ENCODE measurements at places on chromosomes 6 and 20.

DNA sequence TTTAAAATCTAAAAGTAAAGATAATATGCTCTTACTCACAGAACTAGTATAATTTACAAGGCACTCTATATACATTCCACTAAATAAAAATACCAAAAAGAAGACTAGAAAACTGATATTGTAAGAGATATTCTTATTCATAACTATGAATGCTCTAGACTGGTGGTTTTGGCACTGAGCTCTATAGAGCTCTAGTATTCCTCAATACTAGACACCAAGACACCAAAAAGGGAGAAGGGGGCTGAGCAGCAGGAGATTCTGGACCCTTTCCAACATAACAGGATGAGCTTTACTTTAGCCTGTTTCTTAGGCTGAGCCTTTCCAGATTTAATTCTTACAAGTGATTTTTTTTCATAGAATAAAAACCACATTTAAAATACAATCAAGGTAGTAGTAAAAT lies 173.6 kb downstream of the COL21A1 start:
- no peak for DNase-seq

DNA sequence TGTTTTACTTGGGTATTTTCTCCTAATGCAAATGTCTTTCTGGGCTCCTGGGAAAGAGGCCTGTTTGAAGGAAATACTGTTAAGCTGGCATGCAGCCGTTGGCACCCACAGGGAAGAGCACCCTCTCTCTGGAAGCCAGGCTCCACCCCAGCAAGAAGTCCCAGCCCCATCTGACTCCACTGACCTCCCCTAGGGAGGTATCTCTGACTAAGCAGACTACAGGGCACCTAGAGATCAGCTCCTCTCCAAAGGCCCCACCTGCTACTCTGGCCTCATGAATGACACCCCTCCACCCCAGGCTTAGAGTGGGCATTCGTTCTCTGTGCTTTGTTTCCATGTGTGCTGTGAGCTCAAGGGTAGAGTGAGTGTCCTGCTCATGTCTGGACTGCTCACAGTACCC lies 6.4 kb upstream of the MDGA1 start:
- no peak for DNase-seq

- no peak for DNase-seq
Measured at GRCh38 chr20:45153752-45154151, 20.9 kb upstream of the PI3 start.

GRCh38 chr20:35953387-35954199 lies 709 bp downstream of the SCAND1 start:
- DNase-seq = peak; percentile 50

DNA sequence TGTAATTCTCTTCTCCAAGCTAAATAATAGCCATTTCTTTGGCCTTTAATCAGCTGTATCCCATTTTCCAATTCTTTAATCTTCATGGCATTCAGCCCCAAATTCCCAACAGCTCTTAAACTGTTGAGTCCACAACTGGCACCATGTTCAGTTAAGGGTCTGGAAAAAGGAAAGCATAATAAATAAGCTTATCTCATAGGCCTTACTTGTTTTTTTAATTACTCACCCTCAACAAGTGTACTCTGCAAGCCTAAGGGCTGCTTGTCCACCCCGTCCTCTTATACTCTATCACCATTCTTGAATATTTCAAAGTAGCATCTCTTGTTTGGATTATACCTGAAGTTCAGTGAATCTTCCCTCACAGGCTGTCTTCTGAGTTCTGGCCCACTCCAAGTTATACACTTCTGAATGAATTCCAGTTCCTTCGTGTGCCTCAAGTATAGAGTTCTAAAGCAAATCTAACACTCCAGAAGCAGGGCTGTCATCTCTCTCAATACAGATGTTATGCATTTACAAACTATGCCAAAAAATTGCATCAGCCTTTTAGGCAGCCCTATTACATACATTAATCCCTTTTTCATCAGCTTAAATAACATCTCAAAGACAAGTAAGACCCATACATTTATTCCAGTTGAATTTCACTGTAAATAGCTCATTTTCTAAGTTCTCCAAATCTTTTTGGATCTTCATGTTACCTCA lies 98.7 kb downstream of the COL21A1 start:
- DNase-seq = no peak

- DNase-seq = no peak
Measured at GRCh38 chr6:42526616-42527015, 37.2 kb upstream of the UBR2 start.

GRCh38 chr6:118551063-118552053 lies 3.3 kb downstream of the PLN start:
- DNase-seq = no peak

- DNase-seq = no peak
Measured at GRCh38 chr6:85483846-85484245, 34.0 kb downstream of the NT5E start.

- DNase-seq = no peak
Measured at GRCh38 chr6:2478200-2478599, 232.8 kb upstream of the GMDS start.

- DNase-seq = no peak
Measured at GRCh38 chr20:62235001-62235776, 3.1 kb upstream of the OSBPL2 start.

- DNase-seq = no peak
Measured at GRCh38 chr6:135163440-135163738, 17.7 kb upstream of the MYB start.

DNA sequence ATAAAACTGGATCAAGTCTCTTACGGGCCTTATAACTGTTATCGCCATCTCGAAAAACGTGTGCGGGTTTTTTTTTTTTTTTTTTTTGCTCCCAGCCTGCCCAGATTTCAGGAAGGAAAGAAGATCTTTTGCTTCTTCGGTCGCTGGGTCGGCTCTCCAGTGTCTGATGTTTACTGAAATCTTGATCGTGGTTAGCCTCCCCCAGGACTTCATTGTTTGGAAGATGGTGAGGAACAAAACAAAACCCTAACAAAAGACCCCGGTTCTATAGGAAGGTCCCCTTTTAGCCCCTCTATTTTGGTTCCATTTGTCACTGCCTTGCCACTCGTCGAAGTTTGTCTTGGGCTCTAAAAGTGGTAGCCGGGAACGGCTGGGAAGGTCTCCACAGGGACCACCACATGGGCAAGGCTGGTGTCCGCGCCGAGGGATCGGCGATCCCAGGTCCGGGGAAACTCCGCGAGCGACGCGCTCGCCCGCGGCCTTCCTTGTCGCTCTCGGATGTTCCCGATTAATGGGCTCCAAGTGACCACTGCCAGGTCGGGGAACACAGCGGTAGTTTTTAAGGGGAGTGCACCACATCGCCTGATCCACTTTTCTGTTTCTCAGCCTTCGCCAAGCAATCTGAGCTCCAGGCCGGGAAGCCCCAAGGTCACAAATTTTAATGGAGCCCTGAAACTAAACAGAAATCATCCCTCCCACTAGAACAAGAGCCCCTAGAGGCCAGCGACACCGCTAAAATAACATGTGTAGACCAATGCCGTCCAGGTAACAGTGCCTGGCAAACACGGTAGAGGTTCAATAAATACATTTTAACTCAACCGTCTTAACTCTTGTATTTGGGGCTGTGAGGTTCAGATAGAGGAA lies 27.0 kb downstream of the TRIM27 start:
- no peak for DNase-seq

DNA sequence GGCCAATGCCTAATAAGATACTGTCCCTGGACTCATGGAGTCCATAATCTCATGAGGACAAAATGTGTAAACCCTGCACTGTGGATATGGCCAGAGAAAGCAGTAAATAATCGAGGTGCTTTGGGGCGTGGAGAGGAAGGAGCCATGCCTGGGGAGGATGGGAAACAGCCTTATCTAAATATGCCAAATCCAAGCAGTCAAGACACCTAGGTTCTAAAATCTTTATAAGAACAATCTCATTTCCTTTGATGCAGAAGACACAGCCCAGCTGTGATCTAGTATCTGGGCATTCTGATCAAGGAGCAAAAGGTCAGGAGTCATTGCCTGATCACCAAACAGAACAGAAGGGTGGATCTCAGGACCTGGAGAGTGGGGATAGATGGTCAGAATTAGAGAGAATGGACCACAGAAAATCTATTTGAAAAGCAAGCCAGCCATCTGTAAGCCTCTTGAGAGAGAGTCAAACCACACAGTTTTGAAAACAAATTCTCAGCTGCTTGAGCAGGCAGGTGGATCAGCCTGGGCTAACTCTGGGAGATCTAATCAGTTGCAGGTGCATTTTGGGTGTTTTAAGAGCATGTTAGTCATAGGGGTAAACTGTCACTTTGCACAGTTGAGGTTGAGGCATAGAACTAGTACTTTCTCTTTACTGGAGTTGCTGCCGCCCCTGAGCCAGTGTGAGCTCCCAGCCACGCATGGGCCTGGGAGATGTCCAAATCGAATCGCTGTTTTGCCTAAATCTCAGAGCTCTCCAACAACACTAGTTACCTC lies 130.8 kb upstream of the TNFAIP3 start:
- DNase-seq = no peak

- no peak for DNase-seq
Measured at GRCh38 chr20:37311710-37312355, 22.4 kb downstream of the MANBAL start.

- no peak for DNase-seq
Measured at GRCh38 chr6:159758031-159759001, 3.5 kb upstream of the ACAT2 start.

GRCh38 chr6:72784071-72784470 lies 162.2 kb downstream of the KCNQ5 start:
- DNase-seq = no peak

DNA sequence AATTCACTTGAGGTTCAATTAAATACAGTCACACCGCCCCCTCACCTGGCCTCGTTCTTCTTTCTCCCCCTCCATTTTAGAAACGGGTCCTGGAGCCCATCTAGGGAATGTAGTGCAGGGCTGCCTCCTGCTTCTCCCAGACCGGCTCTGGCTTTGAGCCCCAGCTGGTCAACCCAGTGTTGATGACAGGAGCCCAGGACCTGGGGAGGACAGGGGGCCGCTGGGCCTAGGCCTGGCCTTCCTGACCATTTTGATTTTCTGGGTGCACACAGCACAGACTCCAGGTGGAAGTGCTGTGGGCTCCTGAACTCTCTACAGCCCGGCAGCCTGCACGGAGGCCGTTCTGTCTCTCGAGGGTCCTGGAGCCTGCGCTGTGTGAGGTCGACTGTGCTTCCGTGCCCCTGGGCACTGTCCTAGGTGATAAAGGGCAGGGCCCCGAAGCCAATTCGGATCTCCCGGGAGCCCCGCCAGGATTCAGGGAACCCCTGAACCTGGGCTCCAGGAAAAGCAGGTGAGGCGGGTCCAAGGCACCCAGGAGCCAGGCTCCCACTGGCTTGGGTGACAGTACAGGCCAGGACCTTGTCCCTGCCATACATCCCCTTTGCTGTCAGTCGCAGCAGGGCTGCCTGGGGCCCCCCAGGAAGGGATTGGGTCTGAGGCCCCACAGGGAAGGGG lies 23.3 kb downstream of the NPEPL1 start:
- DNase-seq = no peak

- DNase-seq = no peak
Measured at GRCh38 chr6:161354276-161354840, 80.5 kb upstream of the AGPAT4 start.

- no peak for DNase-seq
Measured at GRCh38 chr6:153070756-153071155, 60.3 kb downstream of the RGS17 start.

DNA sequence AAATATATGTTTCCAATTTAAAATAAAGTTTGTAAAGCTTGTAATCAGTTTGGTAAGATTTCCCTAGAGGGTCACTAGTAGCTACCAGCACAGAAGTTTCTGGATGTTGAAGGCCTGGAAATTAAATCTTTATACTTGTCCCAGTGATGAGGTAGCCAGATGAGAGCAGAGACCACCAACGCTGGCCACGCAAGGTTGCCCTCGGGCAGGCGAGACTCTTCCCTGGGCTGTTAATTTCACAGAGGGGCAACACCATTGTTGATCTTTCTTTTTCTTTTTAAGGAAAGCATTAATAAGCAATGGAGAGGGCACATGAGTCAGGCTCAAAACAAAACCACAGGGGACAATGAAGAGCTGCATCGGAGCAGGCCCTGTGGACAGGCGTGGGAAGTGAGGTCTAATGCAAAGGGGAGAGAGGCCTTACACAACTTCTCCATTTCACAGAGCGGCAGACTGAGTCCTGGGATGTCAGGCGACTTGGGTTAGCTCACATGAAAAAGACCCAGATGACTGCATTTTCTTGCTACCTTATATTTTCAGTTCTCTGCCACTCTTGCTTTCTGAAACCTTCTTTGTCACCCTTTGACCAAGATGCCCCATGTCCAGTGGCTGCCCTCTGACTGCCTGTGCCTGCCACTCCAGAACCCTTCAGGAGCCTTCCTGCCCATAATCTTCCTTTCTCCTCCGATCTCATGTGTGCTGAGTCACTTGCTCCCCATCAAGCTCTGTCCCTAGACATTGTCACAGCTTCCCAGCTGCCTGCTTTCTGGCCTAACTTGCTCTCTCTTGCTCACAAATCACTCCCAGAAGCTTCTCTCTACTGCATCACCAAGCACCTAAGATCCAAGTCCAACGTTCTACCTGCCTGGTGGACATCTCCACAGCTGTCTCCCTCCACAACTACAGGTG lies 107.7 kb upstream of the CDYL start:
- no peak for DNase-seq

DNA sequence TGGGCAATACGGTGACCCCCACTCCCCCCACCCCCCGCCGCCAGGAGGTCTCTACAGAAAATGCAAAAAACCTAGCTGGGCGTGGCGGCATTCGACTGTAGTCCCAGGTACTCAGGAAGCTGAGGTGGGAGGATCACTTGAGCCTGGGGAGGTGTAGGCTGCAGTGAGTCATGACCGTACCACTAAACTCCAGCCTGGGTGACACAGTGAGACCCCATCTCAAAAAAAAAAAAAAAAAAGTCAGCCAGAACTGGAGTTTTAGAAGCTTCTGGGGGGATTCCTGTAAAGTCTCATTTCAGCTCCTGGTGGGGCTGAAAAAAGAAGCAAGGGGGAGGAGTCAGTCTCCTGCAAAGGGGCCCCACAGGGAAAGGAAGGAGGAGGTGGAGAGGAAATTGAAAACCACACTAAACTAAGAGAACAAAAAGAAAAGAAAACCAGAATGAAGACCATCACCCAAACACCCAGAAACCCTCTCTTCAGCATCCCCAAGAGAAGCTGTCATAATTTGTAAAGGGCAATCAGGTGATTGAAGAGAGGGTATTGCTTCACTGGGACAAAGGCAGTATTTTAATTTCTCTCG lies 50.4 kb downstream of the NOL4L start:
- no peak for DNase-seq

DNA sequence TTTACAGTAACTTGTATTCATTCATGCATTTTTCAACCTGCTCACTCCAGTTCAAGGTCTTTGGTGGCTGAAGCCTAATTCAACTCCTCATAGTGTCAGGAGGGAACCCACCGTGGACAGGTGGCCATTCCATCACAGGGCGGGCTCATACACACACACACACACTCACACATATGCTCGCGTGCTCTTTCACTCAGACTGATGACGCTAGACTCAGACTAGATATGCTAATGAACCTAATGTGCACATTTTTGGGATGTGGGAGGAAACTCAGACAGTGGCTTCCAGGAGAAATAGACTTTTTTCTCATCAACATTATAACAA lies 56.7 kb downstream of the TRIM27 start:
- no peak for DNase-seq
